Stimulated activated naive CD4-positive, alpha-beta T cell (primary cell): ENCODE measurements at places on chromosomes 1 and 21.

DNA sequence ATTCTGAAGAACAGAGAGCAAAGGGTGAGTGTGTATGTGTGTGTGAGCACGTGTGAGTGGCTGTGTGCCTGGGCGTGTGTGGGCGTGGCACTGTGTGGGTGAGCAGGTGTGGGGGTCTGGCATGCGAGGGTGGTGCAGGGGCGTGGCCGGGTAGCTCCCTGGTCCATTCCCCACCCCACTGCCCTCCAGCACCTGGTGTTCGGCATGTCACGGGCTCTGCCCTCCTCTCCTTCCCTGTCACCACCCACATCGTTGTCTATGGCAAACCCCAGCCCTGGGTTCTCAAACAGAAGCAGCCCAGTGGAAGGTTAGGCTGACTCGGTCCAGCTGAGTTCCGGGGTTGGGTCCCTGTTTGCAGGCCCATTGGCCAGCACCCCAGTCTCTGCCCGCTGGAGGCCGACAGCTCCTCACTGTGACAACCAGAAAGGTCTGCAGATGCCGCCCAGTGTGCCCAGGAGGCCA lies 39.8 kb downstream of the UBE2G2 start:
- DNase-seq, result no peak

DNA sequence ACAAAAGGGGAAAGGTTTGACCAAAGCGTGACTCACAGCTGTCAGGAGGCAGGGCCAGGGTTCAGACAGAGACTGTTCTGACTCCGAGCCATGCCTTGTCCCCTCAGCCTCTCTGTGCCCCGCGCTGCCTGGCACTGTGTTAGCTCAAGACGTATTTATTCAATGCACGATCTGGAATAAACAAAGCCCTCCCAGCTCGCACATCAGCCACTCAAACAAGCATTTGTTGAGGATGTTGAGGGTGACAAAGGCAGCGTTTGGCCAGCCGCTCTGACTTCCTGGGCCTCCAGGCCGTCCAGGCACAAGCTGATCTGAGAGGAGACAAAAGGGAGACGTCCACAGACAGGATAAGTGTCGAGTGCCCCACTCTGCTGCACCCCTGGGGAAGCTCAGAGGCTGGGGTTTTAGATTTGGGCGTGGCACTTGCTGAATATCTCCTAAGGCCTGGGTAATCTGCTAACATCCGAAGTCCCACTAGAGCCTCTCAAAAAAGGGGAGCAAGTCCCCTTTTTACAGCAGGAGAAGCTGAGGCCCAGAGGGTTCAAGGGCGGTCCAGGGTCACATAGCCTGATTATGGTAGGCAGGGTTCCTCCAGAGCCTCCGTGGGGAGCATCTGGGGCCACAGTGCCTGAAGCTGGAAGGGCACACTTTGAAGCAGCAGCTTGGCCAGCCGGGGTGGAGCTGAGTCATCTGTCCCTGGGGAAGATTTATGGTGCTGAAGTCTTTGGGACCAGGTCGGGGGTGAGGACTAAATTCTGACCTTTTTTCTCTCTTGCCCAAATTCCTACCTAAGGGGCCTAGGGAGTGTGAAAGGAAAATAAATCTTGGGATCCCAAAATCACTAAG lies 95.9 kb downstream of the SPSB1 start:
- DNase-seq, result no peak

- DNase-seq, result peak; percentile 62
These were observed 220.0 kb downstream of the SETD4 start for GRCh38 chr21:35840197-35840799.

GRCh38 chr1:214251354-214251753 lies 29.6 kb upstream of the SMYD2 start:
- no peak for DNase-seq

GRCh38 chr1:26583646-26584485 lies 54.3 kb downstream of the RPS6KA1 start:
- DNase-seq, result no peak

GRCh38 chr1:55321942-55322341 lies 106.8 kb upstream of the USP24 start:
- no peak for DNase-seq

DNA sequence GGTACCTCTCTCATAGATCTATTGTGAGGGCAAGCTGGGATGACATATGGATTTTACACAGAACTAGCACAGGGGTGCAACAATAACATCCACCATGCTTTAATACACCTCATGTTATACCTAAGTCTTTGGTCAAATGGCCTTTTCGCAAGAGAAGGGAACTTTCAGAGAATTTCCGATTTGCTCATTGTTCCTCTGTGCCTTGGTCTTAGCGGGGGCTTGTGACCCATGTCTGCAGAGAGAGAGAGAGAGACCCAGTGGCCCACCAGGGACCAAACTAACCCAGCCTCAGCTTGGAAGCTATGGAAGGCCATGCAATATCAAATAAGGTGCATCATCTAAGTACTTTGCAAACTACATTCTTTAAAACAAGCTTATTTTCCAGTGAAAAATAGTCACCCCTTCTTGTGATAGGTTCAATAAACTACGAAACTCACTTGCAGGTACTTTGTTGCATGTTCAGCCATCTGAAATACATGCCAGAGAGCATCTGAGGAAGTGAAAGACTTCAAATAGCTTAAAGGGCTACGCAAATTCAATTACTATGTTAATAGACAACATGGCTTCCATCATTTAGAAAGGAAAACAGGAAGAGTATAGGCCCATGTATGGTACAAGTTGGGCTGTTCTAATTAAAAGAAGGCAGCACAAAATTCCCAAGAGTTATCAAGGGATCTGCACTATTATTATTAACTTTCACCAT lies 100.7 kb downstream of the KCNN3 start:
- DNase-seq, result no peak

DNA sequence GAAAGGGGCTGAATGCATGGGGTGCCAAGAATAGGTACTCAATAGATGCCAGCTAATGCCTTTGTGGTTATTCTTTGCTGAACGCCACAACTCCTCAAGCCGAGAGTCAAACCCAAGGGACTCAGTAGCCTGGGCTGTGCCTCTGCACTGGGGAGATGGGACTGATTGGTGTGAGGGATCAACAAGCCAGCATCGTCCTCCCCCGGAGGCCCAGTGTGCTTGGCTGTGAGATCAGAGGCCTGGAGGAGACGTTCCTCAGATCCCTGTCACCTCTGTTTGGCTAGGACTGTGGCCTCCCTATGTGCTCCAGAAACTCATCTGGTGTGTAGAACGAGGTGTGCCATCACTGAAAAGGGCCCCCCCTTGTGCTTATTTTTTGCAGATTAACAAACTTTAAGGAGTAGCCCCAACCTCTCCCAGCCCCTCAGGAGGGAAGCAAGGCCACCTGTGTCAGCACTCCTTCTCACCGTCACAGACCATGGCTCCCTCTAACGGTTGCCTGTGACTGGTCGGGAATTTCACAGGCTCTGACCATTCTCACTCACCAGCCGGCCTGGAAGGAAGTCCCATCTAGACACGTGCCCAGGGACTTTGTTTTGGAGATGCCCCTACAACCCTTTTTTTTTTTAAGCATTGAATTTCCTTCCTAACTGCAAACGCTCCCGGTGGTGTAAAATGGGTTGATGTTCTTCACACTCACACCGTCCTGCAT lies 194.0 kb upstream of the VAMP3 start:
- no peak for DNase-seq

DNA sequence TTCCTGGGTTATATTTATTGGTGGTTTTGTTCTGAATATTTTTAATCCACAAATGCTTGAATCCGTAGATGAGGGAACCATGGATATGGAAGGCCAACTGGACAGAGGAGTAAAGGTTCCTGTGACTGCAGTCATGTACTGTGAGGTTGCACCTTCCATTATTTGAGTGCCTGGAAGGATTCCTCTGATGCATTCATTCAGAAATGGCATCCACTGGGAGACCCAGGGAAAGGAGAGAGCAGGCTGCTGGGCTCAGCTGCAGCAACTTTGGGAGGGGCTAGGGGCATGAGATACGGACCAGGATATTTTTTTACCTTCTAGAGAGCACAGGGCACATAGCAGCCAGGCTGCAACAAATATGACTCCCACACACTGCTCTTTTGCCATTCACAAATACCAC lies 19.5 kb downstream of the AK2 start:
- DNase-seq, result no peak

DNA sequence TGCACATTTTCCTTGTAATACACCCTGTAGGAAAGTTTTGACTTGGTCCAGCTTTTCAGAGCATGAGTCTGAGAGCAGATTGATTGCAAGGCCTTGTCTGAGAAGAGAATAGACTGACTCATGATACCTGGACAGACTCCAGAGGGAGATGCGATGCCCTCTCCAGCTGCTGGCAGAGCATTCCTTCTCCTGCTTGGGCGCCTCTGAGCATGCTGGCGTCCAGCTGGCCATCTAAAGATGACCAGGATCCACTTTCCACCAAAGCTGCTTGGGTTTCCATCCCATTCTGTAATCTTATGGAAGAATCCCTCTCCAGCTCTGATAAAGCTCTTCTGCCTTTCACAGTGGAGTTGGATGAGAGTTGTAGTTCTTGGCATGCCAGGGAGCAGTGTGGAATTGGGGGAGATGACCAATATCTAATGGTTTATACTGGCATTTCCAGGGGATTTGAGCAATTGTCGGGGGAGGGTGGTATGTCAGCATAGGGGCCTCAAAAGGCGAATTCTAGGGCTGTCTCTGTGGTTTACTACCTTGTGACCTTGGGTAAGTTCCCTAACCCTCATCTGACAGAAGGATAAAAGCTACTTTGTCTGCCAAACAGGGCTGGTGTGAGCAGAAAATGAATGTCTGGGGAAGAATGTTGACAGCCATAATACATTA lies 19.5 kb downstream of the SZRD1 start:
- DNase-seq, result no peak

DNA sequence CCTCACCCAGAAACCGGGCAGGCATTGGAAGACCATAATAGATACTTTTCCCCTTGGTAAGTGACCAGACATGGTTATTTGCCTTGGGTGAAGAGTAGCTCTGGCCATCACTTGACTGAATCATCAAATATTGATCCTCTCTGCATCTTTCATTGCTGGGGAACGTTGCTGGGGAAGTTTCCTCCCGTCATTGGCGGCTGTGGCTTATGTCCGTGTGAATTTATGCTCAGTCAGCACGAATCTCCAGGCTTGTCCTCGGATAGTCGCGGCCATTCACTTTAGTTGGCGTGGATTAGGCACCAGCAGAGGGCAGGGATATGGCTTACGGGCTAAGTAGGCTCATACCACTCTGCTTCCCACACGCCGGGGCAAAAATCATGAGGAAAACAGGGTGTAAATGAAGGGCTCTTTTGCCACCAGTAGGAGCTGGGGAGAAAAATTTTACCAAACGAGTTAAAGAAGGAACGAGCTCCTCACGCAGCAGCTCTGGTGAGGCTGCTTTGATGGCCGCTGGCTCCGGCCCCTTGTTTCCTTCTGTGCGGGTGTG lies 473.4 kb downstream of the CAMTA1 start:
- DNase-seq, result no peak

DNA sequence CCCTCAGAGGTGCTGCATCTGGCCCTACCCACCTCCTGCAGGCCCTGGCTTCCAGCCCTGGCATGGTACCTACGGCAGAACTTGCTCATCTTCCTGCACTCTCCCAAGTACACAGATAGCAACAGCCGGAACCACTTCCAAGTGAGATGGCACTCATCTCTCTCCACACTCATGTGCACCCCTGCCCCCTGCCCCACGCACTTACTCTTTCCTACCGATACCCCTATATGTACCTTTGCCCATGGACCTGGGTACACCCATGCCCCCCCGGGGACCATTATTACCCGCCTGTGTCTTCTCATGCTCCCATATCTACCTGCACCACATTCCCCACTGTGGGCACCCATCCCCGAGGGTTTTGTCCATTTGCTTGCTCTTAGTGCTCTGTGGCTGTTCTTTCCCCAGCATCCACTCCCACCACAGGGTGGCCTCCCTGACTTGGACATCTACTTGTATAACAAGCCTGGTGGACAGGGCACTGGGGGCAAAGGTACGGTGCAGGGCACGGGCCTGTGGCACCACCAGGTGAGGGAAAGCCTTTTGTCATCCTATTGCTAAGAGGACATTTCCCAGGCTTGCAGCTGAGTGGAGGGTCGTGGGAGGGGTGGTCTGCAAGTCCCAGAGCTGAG lies 14.7 kb downstream of the HYI start:
- DNase-seq, result no peak

- DNase-seq, result no peak
These were observed 53.6 kb downstream of the RERE start for GRCh38 chr1:8763888-8764287.

GRCh38 chr1:183609313-183609712 lies 19.1 kb upstream of the NCF2 start:
- no peak for DNase-seq

- DNase-seq, result no peak
These were observed 15.0 kb downstream of the KCNQ4 start for GRCh38 chr1:40798366-40799281.

GRCh38 chr1:203871114-203871880 lies 9.9 kb downstream of the SNRPE start:
- DNase-seq, result no peak

DNA sequence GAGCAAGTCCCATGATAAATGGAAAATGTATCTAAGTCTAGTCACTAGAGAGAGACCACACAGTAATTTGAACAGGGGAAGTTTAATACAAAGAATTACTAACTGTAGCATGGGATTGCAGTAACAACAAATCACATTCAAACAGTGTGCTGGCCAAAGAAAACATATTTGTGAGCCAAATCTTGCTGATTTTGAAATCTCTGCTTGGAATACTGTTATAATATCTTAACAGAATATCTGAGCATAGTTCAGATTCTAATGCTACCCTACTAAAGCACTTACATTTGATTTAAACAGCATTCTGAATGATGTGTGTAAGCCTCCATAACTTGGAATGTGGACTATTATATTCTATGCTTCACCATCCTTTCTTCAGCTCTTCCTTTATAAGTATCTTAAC lies 270.0 kb upstream of the BRINP3 start:
- no peak for DNase-seq

DNA sequence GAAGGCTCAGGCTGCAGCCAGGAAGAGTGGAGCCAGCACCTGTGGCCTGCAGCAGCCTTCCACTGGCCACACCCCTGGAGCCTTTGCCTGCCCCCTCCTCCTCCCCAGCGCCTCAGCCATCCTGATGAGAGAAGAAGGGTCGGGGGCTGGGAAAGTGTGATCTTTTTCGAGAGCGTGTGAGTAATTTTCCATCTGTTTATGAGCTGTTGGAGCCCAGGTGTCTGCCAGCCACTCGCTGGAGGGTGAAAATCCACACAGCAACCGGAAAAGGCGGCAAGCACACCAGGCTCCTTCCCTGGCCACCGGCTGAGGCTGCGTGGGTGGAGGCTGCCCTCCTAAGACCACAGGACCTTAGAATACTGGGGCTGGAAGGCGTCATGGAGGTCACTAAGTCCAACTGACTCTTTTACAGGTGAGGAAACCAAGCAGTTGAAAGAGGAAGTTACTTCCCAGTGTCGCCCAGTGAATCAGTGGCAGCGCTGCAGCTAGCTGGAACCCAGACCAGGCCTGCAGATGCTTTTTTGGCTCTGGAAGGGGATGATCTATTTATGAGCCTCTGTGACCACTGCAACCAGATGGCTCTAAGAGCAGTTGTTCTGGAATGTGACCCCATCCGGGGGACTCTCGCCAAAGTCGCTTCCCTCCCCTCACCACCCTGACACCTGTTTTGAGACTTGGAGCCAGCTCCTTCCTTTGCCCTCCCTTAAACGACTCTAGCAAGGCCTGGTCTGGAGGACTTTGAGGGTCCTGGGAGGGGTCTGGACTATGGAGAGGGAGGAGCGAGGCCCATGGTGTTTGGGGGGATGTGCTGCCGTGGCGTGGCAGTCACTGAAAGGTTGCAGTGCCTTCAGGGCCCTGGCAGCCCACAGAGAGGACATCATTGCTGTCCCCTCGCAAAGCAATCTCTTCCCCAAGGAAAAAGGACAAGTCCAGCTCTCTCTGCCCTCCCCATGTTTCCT lies 54.5 kb downstream of the LGR6 start:
- DNase-seq, result no peak

- DNase-seq, result no peak
These were observed 1150.9 kb downstream of the MRPL39 start for GRCh38 chr21:24456358-24456757.
